ENCODE measurements at places on chromosomes 5 and 9. TPM values are rescaled to one million over a fixed set of nuclear protein-coding genes. Genes with fewer than 3 reads are reported as not detected.

DNA sequence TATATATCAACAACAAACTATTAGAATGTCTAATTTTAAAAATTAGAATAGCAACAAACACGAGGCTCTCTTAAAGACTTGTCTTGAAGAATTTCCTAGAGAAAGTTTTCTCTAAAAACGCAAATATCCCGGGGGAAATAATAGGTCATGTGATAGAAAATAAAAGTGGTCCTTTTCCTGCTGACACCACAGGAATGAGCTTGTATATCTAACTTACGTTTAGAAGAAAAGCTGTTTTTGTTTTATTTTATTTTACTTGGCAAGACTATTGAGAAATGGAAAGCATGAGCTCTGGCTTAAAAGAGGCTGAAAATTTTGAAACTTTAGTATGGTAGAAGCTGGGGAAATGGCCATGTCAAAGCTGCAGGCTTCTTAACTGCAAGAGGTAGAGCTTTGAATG is 465.0 kb downstream of the AGTPBP1 start:
- DNase-seq, result no peak

DNA sequence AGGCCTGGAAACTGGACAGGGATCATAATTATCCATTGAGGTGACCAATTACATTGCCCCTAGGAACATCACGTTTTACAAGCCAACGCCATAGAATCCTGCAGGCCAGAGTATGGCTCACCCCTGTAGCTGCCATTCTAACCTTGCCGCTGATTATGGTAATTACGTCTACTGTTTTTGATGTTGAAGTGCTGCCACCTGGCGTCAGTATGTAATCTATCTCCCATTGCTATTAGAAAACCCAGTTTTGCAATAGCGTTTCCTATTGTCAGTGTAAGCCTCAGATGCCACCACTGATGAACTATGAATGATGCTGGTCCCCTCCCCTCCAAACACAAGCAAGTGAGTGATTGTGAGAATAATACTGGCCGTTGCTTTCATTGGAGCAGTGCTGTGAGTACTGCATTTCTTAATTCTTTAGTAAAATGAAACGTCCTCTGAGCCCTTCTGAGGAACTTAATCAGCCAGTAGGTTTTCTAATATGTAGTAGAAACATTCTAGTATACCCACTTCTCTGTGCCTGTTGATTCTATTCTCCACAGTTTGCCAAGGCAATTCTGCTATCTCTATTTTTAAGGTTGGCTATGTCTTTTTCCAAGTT is 100.5 kb upstream of the NMUR2 start:
- peak; percentile 12 for DNase-seq

DNA sequence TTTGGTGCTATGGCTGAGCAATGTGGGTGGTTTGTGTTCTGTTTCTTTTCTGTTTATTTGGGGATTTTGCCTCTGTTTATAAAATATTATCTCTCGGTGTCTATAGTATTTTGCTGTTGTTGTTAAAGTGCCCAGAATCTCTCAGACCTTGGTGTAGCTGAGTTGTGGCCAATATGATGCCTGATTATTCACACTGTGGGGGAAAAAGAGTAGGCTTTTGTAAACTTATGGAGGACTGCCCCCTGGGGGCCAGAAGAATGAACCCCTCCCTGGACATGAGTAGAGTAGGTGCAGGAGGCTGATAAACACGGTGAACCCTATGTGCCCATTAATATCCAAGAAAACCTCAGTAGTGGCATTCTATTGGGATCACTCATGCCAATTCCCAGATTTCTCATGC is 49.0 kb upstream of the DPYSL3 start:
- no peak for DNase-seq

GRCh38 chr5:58348996-58349728 is 110.7 kb downstream of the PLK2 start:
- DNase-seq, result no peak

CCNO gene
- 1.8 TPM for total RNA-seq

GALNT12 gene
- total RNA-seq, result 8.8 TPM

MLLT3 gene
- total RNA-seq, result 29.3 TPM

MRPS27 gene
- total RNA-seq, result 86.3 TPM

TAF11L8 gene
- total RNA-seq, result not detected

All from epithelial cell of proximal tubule (primary cell).